ENCODE measurements at places on chromosomes 11 and 22.
A peak's percentile ranks its signal among the peaks of the same experiment; 100 is the strongest.

DNA sequence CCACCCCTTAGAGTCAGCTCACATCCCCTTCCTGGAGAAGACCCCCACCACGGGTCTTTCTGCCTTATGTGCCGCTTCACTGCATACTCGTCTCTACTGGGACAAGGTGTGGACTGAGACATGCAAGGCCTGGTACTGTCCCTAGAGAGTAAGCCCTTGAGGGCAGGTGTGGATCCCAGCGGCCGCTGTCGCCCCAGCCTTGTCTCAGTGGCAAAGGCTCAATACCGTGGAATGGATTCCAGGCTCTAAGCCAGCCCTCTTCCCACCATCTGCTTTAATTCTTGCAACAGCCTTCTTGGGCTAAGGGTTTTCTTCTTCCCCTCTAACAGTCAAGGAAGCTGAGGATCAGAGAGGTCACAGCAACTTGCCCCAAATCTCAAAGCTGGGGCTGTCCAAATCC, 220.3 kb downstream of the CEP164 start:
- DNase-seq, result no peak

GRCh38 chr11:9576701-9577381, 3.4 kb downstream of the WEE1 start:
- no peak for DNase-seq

DNA sequence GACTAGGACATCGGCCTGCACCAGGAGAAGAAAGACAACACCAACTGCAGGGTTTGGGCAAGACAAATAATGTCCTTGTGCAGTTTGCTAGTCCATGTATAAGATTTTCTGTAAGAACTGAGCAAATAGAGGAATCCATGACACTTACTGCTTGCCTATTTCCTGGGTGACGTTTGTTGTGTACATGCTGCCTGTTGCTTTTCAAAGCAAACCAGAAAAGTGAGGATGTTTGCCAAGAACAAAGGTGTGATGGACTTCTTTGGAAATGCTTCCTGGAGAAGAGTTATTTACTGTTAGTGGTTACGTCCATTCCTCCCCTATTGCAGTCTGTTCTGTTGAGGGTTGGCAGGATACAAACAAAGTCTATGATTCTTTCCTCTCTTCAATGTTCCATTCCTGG, 126.5 kb downstream of the CASP12 start:
- DNase-seq, result no peak

GRCh38 chr11:126123686-126124085, 61.0 kb upstream of the CDON start:
- DNase-seq, result no peak

DNA sequence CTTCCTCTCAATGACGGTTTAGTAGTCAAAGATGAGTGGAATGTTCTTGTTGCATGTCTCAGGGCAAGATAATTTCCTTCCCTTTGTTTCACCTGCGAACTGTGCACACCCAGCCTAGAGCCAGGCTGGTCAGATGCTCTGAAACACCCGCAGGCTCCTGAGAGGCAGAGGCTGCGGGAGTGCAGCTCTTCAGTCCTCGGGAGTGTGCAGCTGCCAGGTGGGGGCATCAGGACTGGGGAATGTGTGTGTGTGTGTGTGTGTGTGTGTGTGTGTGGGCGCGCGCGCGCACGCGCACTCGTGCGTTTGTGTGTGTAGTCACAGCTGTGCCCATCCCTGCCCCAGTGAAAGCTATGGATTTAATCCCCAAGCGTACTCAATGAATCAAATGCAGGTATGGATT, 136.2 kb upstream of the NTM start:
- DNase-seq, result no peak

DNA sequence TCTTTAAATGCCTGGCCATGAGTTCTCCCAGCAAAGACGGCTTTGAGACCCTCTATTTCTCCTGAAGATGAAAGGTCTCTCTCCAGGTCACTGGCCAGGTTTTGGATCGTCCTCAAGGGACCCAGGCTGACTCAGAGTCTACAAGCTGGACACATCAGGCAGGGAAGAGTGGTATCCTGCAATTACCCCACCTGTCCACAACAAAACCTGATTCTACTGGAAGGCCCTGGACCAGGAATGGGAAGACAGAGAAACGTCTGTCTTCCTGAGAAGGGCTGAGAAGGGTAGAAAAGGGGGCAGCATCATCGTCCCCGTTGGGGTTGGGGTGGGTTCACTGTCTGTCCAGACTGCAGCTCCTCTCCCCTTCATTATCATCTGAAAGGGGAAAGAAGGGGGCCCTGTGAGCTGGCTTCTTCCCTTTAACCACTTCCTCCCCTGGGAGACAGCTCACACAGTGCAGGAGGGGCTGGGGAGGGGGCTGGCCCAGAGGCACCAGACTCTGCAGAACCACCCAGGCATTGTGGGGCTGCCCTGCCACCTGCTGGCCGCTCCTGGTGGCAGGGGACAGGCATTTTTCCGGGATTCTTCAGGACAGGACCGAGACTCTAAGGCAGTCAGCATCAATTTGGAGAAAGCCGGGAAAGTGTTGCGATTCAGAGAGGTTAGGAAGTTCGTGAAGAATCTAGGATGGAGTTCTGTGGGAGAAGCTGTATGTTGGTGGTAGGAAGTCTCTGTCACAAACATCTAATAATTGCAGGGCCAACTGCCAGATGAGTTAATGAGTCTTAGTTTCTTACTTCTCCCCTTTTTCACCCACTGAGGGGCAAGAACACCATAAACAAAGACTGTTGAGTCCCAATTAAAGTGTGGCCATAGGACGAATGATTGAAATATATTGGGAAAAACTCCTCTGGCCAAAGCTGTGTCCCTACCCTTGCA, 57.6 kb downstream of the SYN3 start:
- peak; percentile 84 for DNase-seq

GRCh38 chr11:108588287-108588686, 5.3 kb downstream of the EXPH5 start:
- no peak for DNase-seq

GRCh38 chr11:108838792-108839105, 173.9 kb downstream of the DDX10 start:
- DNase-seq, result no peak

GRCh38 chr11:10502770-10503169, 38.2 kb downstream of the RNF141 start:
- no peak for DNase-seq

- DNase-seq, result no peak
Observed at GRCh38 chr11:60836866-60837515, 4.9 kb upstream of the CCDC86 start.

DNA sequence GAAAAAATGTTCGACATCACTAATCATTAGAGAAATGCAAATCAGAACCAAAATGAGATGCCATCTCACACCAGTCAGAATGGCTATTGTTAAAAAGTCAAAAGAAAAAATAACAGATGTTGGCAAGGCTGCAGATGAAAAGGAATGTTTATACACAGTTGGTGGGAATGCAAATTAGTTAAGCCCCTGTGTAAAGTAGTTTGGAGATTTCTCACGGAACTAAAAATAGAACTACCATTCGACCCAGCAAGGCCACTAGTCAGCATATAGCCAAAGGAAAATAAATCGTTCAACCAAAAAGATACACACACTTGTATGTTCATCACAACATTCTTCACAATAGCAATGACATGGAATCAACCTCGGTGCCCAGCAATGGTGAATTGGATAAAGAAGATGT, 503.2 kb downstream of the OPCML start:
- no peak for DNase-seq

DNA sequence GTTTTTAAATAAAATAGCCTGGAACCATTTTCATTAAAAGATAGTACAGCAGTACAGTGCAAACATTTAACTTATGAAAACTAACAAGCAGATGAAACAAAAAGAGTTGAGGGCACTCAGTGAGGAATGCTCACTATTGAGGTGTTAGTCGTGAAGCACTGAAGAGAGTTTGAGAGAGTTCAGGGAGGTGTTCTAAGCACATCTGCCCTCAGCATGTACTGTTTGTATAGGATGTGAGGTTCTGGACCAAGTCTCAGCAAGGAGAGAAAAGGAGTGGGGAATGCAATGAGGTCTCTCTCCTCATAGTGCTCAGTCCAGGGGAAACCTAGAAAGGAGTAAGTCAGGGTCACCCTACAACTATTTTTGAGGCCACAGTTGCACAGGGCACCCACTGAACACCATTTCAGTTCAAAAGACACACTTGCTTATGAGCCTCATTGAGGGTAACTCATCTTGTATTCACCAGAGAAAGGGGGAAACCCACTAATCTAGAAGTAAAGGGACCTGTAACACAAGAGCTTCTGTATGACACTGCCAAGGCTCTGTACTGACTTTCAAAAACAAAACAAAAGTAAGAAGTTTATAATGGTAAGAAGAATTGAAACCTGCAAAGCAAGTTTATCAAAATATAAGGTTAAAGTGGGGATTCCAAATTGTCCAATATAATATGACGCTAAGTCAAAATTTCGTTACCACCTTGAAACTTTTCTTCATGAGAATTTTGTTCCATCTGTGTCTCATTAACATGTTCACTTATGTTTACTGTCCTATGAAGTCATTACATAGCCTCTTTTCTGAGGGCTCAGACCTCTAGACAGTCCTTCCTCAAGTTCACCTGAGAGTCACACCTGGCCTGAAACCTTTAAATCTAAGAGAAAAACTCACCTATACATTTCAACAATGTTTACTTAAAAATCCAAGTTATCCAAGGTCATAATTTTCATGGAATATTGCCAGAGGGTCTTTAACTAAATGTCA, 275.3 kb downstream of the ETS1 start:
- DNase-seq, result no peak

DNA sequence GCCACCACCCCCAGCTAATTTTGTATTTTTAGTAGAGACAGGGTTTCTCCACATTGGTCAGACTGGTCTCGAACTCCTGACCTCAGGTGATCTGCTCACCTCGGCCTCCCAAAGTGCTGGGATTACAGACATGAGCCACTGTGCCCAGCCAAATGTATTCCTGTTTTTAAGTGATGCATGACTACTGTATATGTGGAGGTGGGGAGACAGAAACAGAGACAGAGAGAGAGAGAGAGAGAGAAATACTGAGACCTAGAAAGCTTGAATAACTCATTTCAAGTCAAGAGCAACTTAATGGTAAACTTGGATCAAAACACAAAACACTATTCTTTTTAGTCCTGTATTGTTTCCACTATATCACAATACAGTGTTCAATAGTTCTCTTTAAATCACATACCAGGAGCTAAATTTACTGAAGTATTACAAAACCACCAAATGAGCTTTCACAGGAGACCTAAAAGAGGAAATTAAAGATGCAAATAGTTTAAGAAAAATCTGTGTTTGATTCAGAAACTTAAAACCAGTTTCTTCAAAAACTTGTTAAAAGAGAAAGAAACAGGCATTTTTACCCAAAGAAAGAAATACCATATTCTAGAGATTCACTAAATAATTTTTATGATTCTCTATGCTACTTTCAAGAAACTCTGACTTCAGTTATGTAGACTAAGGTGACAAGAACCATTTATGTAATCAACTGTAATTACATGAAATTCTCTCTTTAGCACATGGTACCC, 188.7 kb downstream of the ETS1 start:
- no peak for DNase-seq

DNA sequence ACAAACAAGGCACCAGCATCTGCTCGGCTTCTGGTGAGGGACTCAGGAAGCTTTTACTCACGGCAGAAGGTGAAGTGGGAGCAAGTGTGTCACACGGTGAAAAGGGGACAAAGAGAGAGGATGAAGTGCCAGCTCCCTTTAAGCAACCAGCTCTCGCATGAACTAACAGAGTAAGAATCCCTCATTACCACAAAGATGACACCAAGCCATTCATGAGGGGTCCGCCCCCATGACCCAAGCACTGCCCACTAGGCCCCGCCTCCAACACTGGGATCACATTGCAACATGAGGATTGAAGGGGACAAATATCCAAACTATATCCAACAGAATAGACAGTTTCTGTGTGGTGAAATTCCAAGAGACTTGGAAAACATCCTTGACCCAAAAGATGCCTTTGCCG, 198.2 kb upstream of the POU2AF2 start:
- no peak for DNase-seq

GRCh38 chr11:1893581-1894359, 2.1 kb upstream of the PRR33 start:
- DNase-seq, result no peak

GRCh38 chr11:77879218-77879617, 58.3 kb downstream of the AAMDC start:
- DNase-seq, result peak; percentile 55

DNA sequence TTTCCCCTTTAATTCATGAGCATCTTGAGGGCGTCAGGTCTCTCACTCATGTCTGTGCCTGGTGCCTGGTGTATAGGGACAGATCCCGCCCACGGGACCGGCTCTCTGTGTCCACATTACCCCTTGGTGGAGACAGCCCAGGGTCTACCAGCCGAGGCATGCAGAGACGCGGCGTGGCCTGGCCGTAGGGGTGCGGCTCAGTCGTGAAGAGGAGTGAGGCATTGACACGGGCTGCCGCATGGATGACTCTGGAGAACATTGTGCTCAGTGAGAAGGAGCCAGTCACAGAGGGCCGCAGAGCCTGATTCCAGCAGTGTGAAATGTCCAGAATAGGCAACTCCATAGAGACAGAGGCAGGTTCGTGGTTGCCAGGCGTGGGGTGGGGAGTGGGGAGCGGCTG, 209.8 kb downstream of the TBC1D22A start:
- DNase-seq, result no peak

GRCh38 chr22:38080850-38081635, 2.9 kb downstream of the SLC16A8 start:
- DNase-seq, result no peak

DNA sequence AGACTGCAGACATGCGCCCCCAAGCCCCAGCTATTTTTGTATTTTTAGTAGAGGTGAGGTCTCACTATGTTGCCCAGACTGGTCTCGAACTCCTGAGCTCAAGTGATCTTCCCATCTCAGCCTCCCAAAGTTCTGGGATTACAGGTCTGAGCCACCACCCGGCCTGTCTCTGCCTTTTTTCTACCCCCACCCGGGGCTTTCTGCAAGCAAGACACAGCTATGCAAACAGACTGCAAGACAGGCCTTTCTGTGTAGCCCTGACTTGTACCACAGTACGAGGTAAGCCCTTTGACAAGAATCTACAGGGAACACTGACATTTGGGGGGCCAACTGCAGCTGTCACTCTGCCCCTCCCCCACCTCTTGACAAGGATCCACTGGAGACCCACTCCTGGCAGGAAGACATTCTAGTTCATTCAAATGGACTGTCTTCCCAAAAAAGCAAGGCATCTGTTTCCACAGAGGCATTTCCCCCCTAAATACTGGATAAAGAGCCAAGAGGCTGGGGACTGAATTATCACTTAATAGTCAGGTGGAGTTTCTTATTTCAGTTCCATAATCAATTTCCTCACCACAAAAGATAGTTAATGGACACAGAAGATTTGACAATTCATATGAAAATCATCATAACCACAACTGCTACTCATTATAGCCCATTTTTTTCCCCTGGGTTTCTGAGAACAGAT, 118.2 kb downstream of the ABTB2 start:
- no peak for DNase-seq

- DNase-seq, result no peak
Observed at GRCh38 chr11:22554221-22554620, 71.4 kb downstream of the FANCF start.

DNA sequence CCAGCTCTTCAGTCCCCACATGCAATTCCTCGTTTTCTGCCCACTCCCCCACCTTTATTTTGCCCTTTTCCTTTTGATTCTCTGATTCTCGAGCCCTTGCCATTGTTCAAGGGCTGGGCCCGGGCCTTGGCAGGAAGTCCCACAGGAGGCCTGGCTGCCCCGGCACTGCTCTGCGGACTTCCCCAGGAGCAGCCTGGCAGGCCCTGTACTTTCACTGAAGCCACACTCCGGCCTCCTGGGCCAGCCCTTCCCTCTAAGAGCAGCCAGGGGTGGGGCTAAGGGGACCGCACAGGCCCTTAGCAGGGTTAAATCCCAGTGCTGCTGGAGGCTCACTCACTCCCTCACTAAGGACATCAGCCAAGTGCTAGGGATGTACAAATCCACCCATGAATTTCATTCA, 4.1 kb downstream of the LRRC32 start:
- DNase-seq, result peak; percentile 63

GRCh38 chr11:12160680-12161079, 50.3 kb downstream of the MICAL2 start:
- no peak for DNase-seq
